ENCODE measurements at places on chromosomes 4 and X.

DNA sequence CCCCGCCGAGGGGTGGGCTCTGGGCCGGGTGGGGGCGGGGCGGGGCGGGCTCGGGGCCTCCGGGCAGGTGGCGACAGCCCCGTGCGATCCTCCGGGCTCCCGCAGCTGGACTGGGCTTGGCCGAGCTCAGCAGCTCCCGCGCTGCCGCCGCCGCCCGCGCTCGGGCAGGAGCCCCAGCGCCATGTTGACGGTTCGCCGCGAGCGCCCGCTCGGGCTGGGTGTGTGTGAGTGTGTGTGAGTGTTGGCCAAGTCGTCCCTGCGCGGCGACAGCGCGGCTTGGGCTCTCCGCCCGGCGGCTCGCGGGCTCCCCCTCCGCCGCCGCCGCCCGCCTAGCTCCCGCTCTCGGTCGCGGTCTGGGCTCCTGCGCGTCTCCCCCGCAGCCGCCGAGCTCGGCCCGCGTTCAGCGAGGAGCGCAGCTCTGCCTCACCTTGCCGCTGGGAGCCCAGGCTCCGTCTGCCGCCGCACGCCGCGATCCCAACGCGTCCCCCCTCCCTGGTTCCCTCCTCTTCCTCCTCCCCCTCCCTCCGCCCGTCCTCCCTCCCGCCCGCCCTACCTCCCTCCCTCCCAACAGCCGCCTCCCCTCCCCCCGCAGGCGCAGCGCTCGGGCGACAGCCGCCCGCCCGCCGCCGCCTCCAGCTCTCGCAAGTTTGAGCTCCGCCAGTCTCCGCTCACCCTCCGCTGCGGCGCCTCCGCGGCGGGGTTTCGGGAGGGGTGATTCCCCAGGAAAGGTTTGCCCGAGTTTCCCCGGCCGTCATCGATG lies at the start of gene BCOR:
Gene BCOR (minus strand): TSS at position 455 of the 760 bp plus-strand sequence. CDS start 20,029 bp downstream, outside the sequence.
- DNase-seq = peak; percentile 91

- DNase-seq = no peak
These were observed 124.5 kb downstream of the PDLIM5 start for GRCh38 chr4:94576210-94576609.

DNA sequence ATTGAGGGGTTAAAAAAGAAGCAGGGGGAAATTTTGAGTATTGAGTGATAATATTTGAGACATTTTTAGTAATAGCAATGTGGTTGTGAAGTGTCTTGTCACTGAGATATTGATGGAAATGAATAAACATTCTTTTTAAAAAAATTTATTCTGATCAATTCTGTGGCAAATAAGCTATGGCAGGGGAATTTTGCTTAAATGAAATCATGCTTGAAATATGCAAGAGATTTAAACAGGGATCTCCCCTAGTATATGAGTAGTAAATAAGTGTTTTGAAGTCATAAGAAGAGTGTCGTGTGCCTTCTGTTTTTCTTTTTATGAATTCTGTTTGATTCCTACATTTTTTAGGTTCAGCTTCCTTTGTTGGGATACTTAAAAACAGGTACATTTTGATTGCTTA lies 23.2 kb downstream of the IL15 start:
- no peak for DNase-seq

- no peak for DNase-seq
These were observed 19.9 kb upstream of the PCDH10 start for GRCh38 chr4:133129237-133129636.

GRCh38 chrX:11533199-11533651 lies 132.5 kb downstream of the ARHGAP6 start:
- DNase-seq = no peak

- no peak for DNase-seq
These were observed 120.5 kb downstream of the MAGEC2 start for GRCh38 chrX:142084611-142085010.

GRCh38 chr4:68271851-68272357 lies 26.4 kb upstream of the TMPRSS11B start:
- DNase-seq = no peak

DNA sequence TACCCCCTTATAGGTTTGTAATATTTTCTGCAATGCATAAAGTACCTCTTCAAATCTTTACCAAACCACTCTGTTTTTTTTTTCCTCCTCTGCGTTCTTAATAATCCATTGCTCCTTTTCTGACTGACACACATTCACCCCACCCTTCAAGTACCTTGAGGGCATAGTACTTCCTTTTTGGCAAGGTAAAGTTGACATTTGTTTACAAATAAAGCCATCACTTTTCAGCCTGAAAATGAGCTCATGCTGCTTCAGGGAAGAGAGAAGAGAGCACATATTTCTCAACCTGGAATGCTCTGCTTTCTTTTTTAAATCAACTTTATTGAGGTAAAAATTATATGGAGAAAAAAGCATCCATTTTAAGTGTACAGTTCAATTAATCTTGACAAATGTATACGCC lies 113.9 kb downstream of the AGTR2 start:
- DNase-seq = no peak

- no peak for DNase-seq
These were observed 308.7 kb downstream of the PDGFC start for GRCh38 chr4:156662921-156663320.

GRCh38 chr4:48237996-48238645 lies 31.5 kb downstream of the TEC start:
- DNase-seq = no peak

DNA sequence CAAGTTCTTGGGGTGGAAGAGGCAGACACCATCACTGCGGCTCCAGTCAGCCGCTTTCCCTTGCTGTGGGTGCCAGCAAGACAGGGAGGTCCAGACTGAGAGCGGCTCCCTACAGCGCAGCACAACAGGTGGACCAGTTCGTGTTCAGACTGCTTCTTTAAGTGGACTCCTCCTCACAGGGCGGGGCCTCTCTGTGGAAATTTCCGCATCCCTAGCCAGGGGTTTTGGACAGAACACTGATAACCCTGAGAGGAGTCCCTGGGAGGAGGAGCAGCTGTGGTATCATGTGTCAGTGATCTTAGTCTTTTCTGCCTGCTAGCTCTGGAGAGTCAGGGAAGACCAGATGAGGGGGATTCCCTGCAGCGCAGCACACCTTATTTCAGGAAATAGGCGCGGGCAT lies 48.5 kb downstream of the MAGEC2 start:
- DNase-seq = no peak

- peak; percentile 63 for DNase-seq
These were observed 26.6 kb downstream of the ZRSR2 start for GRCh38 chrX:15816886-15817285.

- no peak for DNase-seq
These were observed 173.9 kb downstream of the BMPR1B start for GRCh38 chr4:94931626-94932025.

Data from activated effector memory CD4-positive, alpha-beta T cell treated with anti-CD3 and anti-CD28 coated beads, Interleukin-2, amount 50 U/mL, for 16 hours (primary cell).